Right atrium auricular region (tissue), 2 donors: ENCODE measurements at places on chromosomes 3 and 15. TPM values are rescaled to one million over a fixed set of nuclear protein-coding genes. Genes with fewer than 3 reads are reported as not detected.

The GAP43 gene
- 0.47 TPM for total RNA-seq

The CRYBG3 gene
- 17.6 TPM for total RNA-seq

The CCDC54 gene
- not detected for total RNA-seq

The SLC28A1 gene
- total RNA-seq = not detected

The CPEB1 gene
- total RNA-seq = 1.5 TPM

The NEO1 gene
- total RNA-seq = 15.9 TPM

The GATM gene
- 38.2 TPM for total RNA-seq

The LAMB2 gene
- total RNA-seq = 1,180 TPM
